IMR-90 (cell line): ENCODE measurements at places on chromosomes 1 and 21. TPM values are rescaled to one million over a fixed set of nuclear protein-coding genes. Genes with fewer than 3 reads are reported as not detected.

DNA sequence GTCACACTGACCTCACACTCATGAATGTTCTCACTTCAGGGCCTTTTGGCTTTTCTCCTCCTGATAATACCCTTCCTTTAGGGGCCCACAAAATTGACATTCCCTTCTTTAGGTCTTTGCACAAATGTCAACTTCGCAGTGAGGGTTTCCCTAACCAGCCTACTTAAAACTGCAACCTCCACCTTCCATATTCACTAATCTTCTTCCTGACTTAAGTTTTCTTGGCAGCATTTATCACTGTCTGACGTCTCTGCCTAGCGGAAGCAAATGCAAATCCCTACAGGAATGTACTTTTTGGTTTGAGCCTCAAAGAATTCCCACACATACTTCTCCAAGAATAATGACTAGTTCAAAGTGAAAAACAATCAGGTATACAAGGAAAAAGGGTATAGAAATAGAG is 32.8 kb downstream of the INTS7 start:
- DNase-seq: no peak

LIN28A gene
- total RNA-seq: not detected in 2 replicates

DNA sequence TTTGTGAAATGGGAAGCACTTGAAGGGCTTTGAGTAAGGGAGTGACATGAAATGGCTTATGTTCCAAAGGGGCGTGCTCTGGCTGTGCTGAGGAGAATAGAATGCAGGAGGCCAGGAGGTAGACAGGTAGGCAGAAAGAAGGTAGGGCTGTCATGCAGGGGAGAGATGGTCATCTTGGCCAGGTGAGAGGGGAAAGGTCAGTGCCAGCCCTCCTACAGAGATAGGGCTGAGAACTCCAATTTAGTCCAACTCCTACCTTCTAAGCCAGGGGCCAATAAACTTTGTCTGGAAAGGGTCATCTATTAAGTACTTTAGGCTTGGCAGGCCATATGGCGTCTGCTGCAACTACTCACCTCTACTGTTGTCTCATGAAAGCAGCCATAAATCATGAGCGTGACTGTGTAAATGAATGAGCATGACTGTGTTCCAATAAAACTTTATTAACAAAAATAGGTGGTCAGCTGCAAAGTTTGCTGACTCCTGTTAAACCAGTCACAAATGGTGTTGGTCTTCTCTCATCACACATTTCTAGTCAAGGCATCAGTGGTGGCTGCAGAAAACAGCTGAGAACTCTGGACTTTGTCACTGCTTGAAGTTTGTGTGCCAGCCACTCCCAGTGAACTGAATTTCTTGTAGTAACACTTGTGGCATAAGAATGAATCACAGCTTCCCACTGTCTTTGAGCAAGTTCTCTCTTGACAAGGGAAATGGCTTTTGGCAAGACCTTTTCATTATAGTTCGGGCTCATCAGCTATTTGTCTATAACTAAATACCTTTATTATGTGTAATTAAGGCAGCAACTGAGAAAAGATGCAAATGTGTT is 32.0 kb upstream of the CD2 start:
- no peak for DNase-seq

SDC3 gene
- 13.1 and 14.2 TPM in 2 replicates for total RNA-seq

DNA sequence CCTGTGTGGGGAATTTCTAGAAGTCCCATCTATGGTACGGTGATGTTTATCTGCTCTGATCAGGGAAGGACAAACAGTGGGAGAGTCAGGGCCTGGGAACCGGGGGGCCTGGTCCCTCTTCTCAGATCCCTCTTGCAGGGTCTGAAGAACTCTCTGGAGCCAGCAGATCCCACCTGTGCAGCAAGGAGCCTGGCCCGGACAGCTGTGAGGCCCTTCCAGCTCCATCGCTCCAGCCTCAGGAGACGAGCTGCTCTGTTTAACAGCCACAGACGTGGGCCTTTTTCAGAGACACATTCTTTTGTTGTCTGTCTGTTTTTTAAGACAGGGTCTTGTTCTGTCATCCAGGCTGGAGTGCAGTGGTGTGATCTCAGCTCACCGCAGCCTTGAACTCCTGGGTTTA is 14.5 kb downstream of the C1orf174 start:
- no peak for DNase-seq

SLC22A15 gene
- total RNA-seq: under 0.01 TPM in 2 replicates

DNA sequence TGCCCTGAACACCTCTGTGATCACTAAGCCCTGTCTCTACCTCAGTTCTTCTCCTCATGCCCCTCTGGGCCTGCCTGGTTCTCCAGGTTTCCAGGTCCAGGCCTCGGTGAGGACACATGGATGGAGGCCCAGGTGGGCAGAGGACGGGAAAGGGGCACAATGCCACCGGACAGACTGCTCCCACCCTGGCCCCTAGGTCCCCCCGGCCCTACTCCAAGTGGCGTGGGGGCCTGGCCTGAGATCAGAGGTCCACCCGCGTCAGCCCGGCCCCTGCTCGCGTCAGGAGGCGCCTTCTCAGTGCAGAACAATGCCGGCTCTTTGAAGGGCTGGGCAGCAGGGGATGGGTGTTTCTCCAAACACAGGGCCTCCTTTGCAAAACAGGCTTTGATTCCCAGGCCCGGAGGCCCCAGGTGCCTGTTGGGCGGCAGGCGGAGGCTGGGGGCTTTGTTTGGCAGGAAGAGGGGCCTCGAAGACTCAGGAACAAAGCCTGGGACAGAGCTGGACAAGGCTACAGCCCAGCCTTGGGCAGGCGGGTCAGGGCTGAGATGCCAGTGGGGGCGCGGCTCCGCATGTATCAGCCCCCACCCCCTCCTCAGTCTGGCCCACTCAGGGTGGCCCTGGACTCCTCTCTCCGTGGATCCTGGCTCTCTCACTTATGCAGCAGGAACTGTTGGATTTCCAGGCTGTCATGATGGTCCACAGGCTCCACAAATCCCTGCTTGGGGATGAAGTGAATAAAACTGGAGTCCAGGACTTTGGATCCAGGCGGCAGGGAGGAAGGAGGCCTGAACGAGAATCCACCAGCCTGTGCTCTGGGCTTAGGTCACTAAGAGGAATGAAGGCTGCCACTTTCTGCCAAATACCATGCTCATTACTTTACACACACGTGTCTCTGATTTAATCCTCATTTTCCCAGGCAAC is 77.4 kb upstream of the SLC2A1 start:
- DNase-seq: peak; percentile 23

- no peak for DNase-seq
Observed at GRCh38 chr1:57265104-57265503, 158.8 kb downstream of the DAB1 start.

ZMYND12 gene
- total RNA-seq: under 0.01 TPM in 1 of 2 replicates, not detected in the other

GRCh38 chr21:20306836-20307235 is 691.4 kb upstream of the NCAM2 start:
- DNase-seq: no peak

- DNase-seq: no peak
Observed at GRCh38 chr1:45573231-45573804, 10.5 kb upstream of the NASP start.

DNA sequence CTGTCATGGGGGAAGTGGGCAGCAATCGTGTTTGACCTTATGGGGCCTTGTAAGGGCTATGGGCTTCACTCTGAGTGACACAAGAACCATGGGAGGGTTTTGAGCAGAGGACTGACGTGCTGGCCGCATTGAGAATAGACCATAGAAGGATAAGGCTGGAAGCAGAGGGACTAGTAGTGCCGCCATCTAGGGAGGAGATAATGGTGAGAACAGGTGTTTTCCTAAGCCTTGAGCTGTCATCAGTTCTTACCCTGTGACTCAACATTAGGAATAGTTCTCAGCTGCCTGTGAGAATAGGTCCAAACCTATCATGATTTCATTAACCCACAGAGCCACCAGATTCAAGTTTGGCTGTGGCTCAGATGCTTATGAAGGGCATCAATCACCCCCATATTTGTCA is 228.5 kb downstream of the CACNA1E start:
- no peak for DNase-seq

CCDC30 gene
- under 0.01 and 0.18 TPM in 2 replicates for total RNA-seq

ZSWIM5 gene
- under 0.01 TPM in 2 replicates for total RNA-seq

DNA sequence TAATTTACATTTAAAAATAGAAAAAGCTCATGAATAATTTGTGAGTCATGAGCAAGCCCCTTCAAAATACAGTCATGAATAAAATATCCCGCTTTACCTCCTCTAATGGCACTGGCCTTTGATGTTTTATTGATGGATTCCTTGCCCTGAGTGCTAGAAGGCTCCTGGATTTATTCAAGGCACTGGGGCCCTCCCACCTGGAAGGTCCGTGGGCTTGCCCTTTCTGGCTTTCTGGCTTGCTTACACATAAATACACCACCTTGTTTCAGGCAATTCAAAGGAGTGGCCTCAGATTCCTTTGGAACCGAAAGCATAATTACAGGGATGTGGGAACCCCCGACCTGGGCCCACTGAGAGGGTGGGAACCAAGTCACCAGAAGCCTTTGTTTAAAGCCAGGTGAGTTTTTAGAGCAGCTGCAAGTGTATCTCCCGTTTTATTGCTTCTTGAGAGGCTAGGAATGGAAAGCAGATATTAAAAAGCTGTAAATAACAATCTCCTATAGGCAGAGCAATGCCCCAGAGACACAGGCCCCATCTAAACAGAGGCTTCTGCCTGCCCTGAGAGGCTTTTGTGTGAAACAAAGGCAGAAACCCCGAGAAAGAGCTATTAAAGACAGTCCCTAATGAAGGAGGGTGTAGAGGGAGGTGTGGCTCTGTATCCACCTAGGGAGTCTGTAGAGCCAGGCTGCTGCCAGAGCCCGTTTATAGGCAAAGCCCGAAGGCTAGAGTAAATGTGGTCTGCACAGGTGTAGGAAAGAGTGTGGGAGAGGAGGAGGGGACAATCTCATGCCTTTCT is 126.4 kb downstream of the FAM78B start:
- no peak for DNase-seq

GRCh38 chr1:84479998-84480397 is 932 bp downstream of the RPF1 start:
- peak; percentile 6 for DNase-seq

TFF1 gene
- not detected in 2 replicates for total RNA-seq

DNA sequence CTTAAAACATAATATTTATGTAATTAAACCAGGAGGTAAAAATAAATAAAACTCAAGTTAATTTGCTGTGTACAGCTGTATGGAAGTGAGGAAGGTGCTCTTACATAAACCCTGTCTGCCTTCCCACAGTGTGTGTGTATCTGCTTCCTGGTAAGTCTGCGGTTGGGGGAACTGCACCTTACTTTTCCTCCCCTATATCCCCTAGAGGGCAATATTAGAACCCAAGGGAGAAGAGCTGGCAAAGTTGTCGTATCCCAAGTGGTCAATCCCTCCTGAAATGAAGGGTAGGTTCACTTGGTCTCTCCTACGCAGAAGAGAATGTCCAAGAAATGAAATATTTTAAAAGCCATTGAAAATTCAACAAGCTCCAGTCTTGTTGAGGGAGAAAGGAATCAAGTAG is 17.8 kb upstream of the JAK1 start:
- no peak for DNase-seq
